ENCODE measurements at places on chromosomes 7 and 10.
A peak's percentile ranks its signal among the peaks of the same experiment; 100 is the strongest.

- no peak for DNase-seq
Observed at GRCh38 chr7:101576998-101577397, 52.1 kb downstream of the MYL10 start.

DNA sequence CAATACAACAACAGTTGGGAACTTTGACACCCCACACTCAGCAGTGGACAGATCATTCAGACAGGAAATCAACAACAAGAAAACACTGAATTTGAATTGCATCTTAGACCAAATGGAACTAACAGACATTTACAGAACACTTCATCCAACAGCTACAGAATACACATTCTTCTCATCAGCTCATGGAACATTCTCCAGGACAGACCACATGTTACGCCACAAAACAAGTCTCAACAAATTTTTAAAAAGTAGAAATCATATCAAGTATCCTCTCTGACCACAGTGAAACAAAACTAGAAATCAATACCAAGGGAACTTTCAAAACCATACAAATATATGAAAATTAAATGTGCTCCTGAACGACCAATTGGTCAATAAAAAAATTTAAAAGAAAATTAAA is 212.3 kb downstream of the DNAJC1 start:
- no peak for DNase-seq

- DNase-seq, result no peak
Observed at GRCh38 chr7:78254726-78255055, 456.1 kb downstream of the PHTF2 start.

DNA sequence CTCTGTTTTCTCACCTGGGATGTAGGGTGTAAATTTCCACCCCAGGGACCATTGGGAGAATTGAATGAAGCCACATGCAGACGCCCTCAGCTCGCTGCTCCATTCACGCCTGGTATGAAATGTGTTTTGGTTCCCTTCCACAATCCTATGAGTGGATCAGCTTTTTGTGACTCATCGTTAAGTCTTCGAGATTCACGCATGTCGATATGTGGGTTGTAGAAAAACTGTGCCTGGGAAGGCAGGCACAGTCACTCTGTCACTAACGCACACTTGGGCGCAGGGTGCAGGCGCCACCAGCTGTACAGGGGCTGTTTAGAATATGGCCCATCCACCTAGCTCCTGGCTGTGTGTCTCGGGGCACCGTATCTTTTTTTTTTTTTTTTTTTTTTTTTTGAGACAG is 64.2 kb upstream of the SH2B2 start:
- DNase-seq, result no peak

- no peak for DNase-seq
Observed at GRCh38 chr7:110909117-110909516, 181.8 kb upstream of the LRRN3 start.

GRCh38 chr10:129793996-129794395 is 170.1 kb downstream of the EBF3 start:
- no peak for DNase-seq

GRCh38 chr10:38032886-38033285 is 22.4 kb downstream of the ZNF33A start:
- DNase-seq, result no peak

- DNase-seq, result no peak
Observed at GRCh38 chr7:5673125-5673524, 108.3 kb downstream of the RNF216 start.

GRCh38 chr7:127221731-127222130 is 31.0 kb downstream of the GRM8 start:
- DNase-seq, result no peak

GRCh38 chr7:86708031-86708680 is 64.4 kb downstream of the GRM3 start:
- no peak for DNase-seq

- DNase-seq, result no peak
Observed at GRCh38 chr10:114432566-114433093, 28.3 kb upstream of the AFAP1L2 start.

GRCh38 chr10:59894114-59894513 is 12.2 kb downstream of the CCDC6 start:
- DNase-seq, result no peak

- DNase-seq, result peak; percentile 15
Observed at GRCh38 chr7:77687747-77688144, 8.5 kb upstream of the RSBN1L start.

DNA sequence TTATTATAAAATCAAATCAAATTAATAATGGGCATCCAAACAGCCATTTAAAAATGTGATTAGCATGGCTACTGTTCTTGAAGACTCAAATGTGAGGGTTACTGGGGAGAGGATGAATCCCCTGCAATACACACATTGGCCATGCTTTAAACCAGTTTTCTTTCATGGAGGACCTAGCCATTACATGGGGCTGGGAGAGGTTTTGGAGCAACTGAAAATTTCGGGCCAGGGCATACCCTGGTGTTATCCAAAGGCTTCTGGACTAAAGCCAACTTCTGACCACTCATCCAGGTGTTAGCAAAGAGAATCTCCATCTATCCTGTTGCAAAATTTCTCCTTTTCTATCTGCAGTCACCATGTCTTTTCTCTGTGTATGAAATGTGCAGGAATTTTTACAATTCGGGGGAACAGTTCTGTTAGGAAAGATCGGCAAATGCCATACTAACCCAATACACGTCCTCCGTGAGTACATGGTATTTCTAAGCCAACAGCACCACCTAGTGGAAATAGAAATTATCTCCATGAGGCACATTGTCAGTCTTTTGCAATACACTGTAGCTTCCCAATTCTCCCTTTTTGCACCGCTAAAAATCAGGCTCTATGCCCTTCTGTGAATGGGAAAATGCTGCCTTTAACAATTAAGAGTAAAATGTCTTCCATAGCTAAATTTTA is 47.0 kb upstream of the ZNF107 start:
- peak; percentile 79 for DNase-seq

DNA sequence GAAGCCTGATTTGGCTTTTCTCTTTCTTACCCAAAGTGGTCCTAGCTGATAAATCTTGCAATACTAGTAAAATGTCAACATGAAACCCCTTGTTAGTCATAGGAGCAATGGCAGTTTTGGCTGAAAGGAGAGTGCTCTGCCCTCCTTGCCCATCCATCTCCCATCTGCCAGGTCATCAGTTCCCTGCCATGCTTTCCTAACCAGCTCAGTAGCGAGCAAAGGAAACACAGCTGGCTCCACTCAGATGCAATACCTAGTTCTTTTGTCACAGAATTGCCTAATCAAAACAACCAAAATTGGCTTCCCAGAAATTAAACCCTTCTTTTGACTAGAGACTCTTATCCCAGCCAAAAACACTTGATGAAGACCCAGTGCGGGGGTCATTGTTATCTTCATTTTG is 733.0 kb downstream of the CCSER2 start:
- no peak for DNase-seq

- DNase-seq, result no peak
Observed at GRCh38 chr10:10434312-10434711, 583.4 kb upstream of the CELF2 start.

DNA sequence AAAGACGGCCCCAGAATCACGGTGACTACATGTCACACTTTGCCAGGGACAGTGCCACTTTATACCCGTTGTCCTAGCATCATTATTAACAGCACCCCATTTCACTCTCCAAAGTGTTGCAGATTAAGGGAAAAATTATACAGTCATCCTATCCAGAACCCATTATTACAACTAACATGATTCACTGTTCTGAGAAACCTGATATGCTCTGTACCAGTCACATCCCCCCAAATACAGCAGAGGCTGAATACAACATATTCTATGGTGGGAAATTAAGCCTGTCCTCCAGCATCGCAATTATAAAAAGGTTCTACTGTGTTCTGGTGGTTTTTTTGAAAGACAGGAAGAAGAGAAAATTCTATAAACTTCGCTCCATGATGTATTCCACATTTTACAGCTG is 162.1 kb downstream of the JAZF1 start:
- no peak for DNase-seq

DNA sequence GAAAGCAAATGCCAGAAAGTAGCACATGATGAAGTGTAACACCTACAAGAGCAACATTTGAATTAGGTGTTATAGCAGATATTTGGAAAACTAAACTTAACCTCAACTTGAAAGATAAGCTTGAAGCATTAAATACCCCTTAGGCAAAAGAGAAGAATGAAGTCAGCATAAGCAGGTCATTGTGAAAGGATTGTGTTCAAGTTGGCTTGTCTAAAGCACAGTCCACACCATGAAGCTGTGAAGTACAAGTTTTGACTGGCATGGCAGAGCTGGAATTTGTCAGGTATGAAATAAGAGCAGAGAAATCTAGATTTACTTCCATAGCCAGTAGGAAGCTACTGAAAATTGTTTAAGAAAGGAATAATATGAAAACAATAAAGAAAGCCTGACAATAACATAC is 480.3 kb upstream of the POT1 start:
- no peak for DNase-seq

GRCh38 chr7:20214921-20215669 is 2.1 kb downstream of the MACC1 start:
- no peak for DNase-seq

DNA sequence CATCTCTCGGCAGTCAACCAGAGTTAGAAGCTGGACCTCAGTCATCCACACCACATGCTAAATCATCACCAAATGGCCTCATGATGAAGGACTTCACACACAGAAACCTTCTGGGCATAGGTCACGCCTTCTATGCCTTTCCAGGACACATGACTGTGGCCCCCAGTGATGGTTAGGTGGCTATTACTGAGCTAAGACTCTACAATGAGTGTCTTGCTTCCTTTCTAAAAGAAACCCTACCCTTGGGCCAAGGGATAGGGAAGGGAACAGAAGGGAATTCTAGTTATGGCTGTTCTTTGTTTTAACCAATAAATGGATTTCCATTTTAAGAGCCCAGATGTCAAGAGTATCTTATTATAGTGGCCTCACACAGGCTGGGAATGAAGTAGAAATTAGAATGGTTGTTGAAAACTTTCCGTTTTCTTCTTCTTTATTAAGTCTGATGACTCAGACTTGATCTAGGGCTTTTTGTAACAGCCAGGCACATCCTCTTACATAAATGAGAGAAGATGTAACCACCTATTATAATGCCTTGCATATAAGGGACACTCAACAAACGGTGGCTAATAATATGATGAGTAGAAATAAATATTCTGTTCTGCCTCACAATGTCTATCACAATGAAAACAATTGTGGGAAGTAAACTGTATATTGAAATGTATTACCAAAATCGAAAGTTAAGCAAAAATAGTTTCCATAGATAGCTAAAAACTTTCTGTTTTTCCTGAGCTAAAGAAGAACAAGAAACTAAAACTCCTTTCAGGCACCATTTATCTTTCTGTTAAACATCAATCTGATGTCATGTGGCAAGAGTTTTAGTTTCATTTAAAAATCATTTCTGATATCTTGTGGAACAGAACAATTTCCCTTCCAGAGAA is 62.5 kb upstream of the TOMM7 start:
- DNase-seq, result no peak

DNA sequence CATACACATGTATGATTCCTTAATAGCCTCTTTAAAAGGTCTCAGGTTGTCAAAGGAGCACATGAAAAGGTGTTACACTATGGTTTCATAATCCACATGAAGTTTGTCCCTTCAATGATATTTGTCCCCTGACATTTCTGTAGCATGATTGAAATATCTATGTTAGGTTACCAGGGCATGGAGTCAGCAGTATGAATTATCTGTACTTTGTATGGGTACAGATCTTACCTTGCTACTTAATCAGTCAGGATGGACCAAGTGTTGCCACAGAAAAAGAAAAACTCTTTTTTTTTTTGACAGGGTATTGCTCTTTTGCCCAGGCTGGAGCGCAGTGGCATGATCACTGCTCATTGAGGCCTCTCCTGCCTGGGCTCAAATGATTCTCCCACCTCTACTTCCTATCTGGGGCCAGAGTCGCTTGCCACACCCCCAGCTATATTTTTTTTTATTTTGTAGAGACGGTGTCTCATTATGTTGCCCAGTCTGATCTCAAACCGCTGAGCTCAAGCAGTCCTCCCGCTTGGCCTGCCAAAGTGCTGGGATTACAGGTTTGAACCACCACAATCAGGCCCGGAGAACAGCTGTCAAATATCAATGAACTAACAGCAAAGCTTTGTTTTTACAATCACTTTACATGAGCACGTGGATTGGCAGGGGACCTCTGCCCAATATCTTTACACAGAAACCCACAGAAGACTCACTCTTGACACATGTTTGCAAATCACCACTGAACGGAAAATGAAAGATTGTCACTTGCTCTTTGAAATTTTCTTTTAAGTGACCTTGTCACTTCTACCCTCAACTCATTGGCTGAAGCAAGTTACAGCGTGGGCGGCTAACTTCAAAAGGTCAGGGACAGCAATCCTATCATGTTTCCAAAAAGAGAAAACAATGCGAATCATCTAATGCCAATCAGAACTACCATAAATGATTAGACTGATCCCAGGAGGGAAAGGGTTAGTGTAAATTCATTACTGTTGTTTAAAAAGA is 140.2 kb downstream of the PRKG1 start:
- no peak for DNase-seq

Measured in Jurkat, Clone E6-1 (cell line).